ENCODE measurements at places on chromosomes 4 and X.
A peak's percentile ranks its signal among the peaks of the same experiment; 100 is the strongest.

DNA sequence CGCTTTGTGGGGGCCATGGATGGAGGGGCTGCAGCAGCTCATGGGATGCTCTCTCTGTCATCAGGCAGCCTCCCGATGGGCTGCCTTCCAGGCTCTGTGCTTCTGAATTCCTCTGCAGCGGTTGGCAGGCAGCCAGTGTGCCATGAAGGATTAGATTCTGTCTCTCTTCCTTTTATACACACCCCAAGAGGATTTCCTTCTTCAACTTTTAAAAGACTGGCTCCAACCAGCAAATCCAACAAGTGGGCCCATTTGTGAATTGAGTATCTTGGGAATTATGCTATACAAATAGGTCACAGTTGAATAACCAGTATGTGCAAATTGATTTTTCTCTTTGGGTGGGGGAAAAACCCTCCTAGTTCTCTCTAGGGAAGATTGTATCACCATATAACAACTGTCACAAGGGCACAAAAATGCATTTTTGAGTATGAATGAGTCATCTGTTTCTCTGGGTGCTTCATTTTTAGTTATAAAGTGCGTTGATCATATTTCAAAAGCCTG is 96.8 kb upstream of the FAT1 start:
- H3K27me3 ChIP-seq = no peaks in the 10 kb centered on the region
- H3K4me1 ChIP-seq = no peaks in the 10 kb centered on the region
- no peaks in the 10 kb centered on the region for H3K36me3 ChIP-seq
- H3K4me3 ChIP-seq = no peak overlapping the region
- DNase-seq = no peak
- no peak overlapping the region for H3K27ac ChIP-seq

- DNase-seq = no peak
- H3K4me3 ChIP-seq = no peak overlapping the region
- no peaks in the 10 kb centered on the region for H3K36me3 ChIP-seq
- H3K4me1 ChIP-seq = no peaks in the 10 kb centered on the region
- H3K27me3 ChIP-seq = no peaks in the 10 kb centered on the region
These were observed 57.2 kb upstream of the CXorf66 start for GRCh38 chrX:140022482-140022881.

DNA sequence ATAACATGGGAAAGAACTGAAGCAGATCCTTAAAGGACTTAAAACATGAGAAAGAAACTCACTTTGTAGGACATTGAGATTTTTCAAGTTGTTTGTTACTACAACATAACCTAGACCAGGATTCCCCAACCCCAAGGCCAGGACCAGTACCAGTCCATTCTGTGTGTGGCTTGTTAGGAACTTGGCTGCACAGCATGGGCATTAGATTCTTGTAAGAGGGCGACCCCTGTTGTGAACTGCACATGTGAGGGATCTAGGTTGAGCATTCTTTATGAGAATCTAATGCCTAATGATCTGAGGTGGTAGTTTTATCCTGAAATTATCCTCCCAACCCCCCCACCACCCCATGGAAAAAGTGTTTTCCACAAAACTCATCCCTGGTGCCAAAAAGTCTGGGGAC is 566.1 kb downstream of the KCTD8 start:
- no peak for DNase-seq
- no peak overlapping the region for H3K4me3 ChIP-seq
- H3K4me1 ChIP-seq = no peaks in the 10 kb centered on the region
- no peaks in the 10 kb centered on the region for H3K36me3 ChIP-seq
- no peak overlapping the region for H3K27ac ChIP-seq

DNA sequence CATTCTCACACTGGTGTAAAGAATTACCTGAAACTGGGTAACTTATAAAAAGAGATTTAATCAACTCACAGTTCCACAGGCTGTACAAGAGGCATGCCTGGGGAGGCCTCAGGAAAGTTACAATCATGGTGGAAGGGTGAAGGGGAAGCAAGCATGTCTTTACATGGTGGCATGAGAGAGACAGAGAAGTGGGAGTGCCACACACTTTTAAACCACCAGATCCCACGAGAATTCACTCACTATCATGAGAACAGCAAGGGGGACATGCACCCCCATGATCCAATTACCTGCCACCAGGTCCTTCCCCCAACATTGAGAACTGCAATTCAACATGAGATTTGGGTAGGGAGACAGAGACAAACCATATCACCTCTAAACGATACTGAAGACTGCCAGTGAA is 23.0 kb downstream of the EPGN start:
- no peak for DNase-seq
- no peaks in the 10 kb centered on the region for H3K27me3 ChIP-seq
- H3K4me3 ChIP-seq = no peak overlapping the region
- H3K27ac ChIP-seq = no peak overlapping the region
- H3K4me1 ChIP-seq = no peaks in the 10 kb centered on the region
- H3K36me3 ChIP-seq = no peaks in the 10 kb centered on the region

- no peaks in the 10 kb centered on the region for H3K36me3 ChIP-seq
- DNase-seq = no peak
- no peak overlapping the region for H3K4me3 ChIP-seq
- H3K27me3 ChIP-seq = no peaks in the 10 kb centered on the region
- H3K4me1 ChIP-seq = no peaks in the 10 kb centered on the region
- no peak overlapping the region for H3K27ac ChIP-seq
These were observed 271.0 kb upstream of the ARSJ start for GRCh38 chr4:114250439-114250891.

DNA sequence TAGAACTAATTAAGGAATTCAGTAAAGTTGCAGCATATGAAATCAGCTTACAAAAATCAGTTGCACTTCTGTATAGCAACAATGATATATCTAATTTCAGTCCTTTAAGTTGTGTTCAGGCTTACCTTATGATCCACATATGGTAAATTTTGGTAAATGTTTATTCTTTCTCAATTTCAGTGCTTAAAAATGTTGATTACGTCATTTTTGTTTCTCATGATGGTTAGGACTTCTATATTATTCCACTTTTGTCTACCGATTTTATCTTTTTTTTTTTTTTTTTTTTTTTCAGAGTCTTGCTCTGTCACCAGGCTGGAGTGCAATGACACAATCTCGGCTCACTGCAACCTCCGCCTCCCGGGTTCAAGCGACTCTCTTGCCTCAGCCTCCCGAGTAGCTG is 40.7 kb upstream of the SLC6A14 start:
- H3K4me1 ChIP-seq = no peaks in the 10 kb centered on the region
- H3K27me3 ChIP-seq = no peaks in the 10 kb centered on the region
- DNase-seq = no peak
- no peaks in the 10 kb centered on the region for H3K36me3 ChIP-seq
- no peak overlapping the region for H3K4me3 ChIP-seq
- H3K27ac ChIP-seq = no peak overlapping the region

GRCh38 chr4:69727426-69727825 is 33.0 kb downstream of the SULT1B1 start:
- H3K4me1 ChIP-seq = no peaks in the 10 kb centered on the region
- no peaks in the 10 kb centered on the region for H3K36me3 ChIP-seq
- no peak for DNase-seq
- no peaks in the 10 kb centered on the region for H3K27me3 ChIP-seq
- H3K4me3 ChIP-seq = no peak overlapping the region

- no peak for DNase-seq
- peaks cover 50% of the 10 kb centered on the region for H3K36me3 ChIP-seq
- H3K4me3 ChIP-seq = no peak overlapping the region
- peaks cover 30% of the 10 kb centered on the region for H3K4me1 ChIP-seq
- H3K27me3 ChIP-seq = no peaks in the 10 kb centered on the region
These were observed 26.7 kb downstream of the CTBP1 start for GRCh38 chr4:1222036-1222789.

DNA sequence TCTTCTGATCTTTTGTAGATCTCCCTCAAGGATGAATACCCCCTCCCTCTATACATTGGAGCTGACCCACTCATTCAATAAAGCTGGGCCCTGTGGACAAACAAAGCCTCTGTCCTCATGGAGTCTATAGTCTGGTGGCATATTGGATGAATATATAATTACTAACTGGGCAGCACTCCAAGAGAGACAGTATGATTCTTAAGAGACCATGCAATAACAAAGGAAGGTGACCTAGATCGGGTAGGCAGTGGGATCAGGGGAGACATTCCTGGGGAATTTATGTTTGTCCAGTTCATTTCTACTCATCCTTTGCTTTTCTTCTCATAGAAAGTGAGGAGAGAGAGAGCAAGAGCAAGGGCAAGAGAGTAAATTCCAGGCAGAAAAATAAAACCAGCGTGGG is 23.5 kb upstream of the CXCL13 start:
- no peak overlapping the region for H3K27ac ChIP-seq
- H3K4me1 ChIP-seq = no peaks in the 10 kb centered on the region
- H3K27me3 ChIP-seq = no peaks in the 10 kb centered on the region
- no peak overlapping the region for H3K4me3 ChIP-seq

DNA sequence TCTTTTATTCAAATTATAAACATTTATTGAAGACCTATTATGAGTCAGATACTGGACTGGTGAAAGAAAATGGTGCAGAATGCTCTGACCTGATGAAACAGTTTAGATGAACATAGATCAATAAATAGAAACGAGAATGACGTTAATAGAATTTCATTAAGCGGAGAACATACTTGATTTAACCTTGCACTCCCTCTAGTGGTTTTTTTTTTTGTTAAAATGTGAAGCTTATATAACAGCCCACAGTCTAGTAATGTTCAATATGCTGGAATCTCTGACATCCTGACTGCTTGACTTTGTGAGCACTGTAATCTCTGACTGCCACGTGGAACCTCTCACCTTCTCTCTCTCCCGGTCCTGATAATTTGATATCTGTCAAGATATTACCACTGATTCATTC is 32.3 kb downstream of the HDAC8 start:
- H3K36me3 ChIP-seq = no peaks in the 10 kb centered on the region
- no peak overlapping the region for H3K27ac ChIP-seq
- no peak overlapping the region for H3K4me3 ChIP-seq
- H3K27me3 ChIP-seq = no peaks in the 10 kb centered on the region
- H3K4me1 ChIP-seq = no peaks in the 10 kb centered on the region

GRCh38 chr4:186150926-186151325 is 40.4 kb upstream of the CYP4V2 start:
- H3K27ac ChIP-seq = no peak overlapping the region
- H3K36me3 ChIP-seq = no peaks in the 10 kb centered on the region
- DNase-seq = no peak
- no peaks in the 10 kb centered on the region for H3K4me1 ChIP-seq
- no peak overlapping the region for H3K4me3 ChIP-seq
- peaks cover 37% of the 10 kb centered on the region for H3K27me3 ChIP-seq

GRCh38 chr4:108169664-108170063 is 932 bp upstream of the LEF1 start:
- no peak for DNase-seq
- H3K27me3 ChIP-seq = no peaks in the 10 kb centered on the region
- H3K27ac ChIP-seq = no peak overlapping the region
- H3K4me1 ChIP-seq = peaks cover 28% of the 10 kb centered on the region
- no peaks in the 10 kb centered on the region for H3K36me3 ChIP-seq
- H3K4me3 ChIP-seq = peak overlapping the region; percentile 94

DNA sequence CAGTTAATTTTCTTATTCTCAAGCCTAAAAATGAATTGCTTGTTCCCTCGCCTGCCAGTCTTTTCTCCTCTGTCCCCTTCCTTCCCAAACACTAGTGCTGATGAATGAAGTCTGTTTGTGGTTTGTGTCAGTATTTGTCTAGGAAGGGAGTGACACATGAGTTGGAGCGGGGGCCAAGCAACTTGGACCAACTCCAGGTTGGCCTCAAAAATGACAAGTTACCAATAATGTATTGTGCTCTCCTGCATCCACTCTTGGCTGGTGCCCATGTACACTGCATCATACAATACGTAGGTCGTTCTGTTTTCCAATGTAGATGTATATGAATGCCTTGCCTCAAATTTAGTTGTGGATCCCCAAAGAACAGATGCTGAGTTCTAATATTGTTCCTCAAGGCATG is 223.0 kb upstream of the GPC4 start:
- no peak overlapping the region for H3K4me3 ChIP-seq
- no peak for DNase-seq
- no peaks in the 10 kb centered on the region for H3K27me3 ChIP-seq
- H3K4me1 ChIP-seq = no peaks in the 10 kb centered on the region

- H3K27ac ChIP-seq = no peak overlapping the region
- no peak overlapping the region for H3K4me3 ChIP-seq
- H3K36me3 ChIP-seq = no peaks in the 10 kb centered on the region
- no peaks in the 10 kb centered on the region for H3K4me1 ChIP-seq
- no peaks in the 10 kb centered on the region for H3K27me3 ChIP-seq
These were observed 12.0 kb upstream of the GPM6A start for GRCh38 chr4:175824076-175824475.

DNA sequence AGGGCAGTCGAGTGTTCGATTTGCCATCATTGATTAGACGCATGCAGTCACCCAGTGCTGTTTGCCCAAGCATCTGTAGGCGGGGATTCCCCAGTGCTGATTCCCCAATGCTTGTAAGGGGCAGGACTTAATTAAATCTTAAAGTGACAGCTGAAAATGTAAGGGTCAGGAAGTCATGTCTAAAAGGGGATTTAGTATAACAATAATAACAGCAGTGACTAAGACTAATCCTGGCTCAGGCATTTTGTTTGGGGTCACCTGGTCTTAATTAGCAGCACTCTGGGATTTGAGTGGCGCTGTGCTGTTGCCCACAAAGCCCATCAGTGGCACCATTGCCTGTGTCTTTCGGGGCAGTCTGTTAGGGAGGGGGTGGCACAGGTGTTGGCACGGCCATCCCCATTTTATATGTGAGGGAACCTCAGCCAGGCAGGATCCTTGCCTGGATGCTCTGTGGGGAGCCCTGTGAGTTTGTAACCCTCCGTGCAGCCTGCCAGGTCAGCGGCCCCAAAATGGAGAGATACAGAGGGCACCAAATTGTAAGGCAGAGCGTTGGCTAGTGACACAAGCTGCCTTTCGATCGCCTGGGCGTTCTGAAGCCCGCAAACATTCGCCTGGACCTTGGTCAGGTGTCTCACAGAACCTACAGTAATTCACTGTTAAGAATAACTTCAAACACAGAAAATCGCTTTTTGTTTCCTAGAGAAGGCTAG is 146.7 kb downstream of the TBL1X start:
- H3K4me3 ChIP-seq = no peak overlapping the region
- H3K4me1 ChIP-seq = no peaks in the 10 kb centered on the region
- H3K27me3 ChIP-seq = no peaks in the 10 kb centered on the region
- H3K27ac ChIP-seq = no peak overlapping the region

DNA sequence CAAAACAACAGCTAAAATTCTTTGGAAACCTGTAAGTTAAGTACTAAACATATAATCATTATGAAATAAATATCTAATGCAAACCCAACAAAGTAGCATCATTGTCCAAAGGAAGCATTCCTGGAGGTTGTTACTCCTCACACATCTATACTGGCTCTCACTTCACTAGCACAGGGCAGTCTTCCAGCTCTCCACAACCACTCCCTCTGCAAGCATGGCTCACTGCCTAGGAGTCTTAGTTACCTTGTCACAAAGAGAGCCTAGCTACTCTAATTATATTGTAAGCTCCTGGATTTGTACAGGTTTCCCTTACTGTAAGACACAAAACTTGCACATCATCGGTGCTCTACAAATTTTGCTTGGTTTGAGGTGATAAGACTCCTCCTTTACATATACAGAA is 76.1 kb downstream of the AMMECR1 start:
- no peak overlapping the region for H3K4me3 ChIP-seq
- H3K36me3 ChIP-seq = no peaks in the 10 kb centered on the region
- no peaks in the 10 kb centered on the region for H3K27me3 ChIP-seq
- H3K4me1 ChIP-seq = no peaks in the 10 kb centered on the region
- H3K27ac ChIP-seq = no peak overlapping the region

- no peak overlapping the region for H3K4me3 ChIP-seq
- no peaks in the 10 kb centered on the region for H3K4me1 ChIP-seq
- H3K36me3 ChIP-seq = no peaks in the 10 kb centered on the region
These were observed 90.8 kb upstream of the SHISA3 start for GRCh38 chr4:42306221-42307109.

GRCh38 chr4:26766141-26766540 is 94.5 kb upstream of the STIM2 start:
- H3K27me3 ChIP-seq = no peaks in the 10 kb centered on the region
- no peak for DNase-seq
- no peak overlapping the region for H3K27ac ChIP-seq

Measured in T-cell (primary cell).